B cell (primary cell): ENCODE measurements at places on chromosomes 12 and 14.
A peak's percentile ranks its signal among the peaks of the same experiment; 100 is the strongest.

DNA sequence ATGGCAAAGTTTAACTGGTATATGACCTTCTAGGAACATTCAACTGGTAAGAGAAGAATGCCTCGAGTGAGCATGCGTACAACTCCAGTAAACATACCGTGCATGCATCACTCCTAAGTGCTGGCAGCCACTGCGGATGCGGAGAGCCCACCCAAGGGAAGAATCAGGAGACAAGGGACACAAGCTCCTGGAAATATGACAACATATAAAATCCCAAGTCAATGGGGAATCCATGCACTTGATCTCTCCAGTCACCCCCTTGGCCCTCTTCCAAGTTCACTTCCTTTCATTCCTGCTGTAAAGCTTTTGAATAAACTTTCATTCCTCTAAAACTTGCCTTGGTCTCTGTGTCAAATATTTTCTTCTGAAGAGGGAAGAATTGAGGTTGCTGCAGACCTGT, 168.7 kb upstream of the TMCC3 start:
- DNase-seq, result no peak
- H3K27me3 ChIP-seq, result no peaks in the 10 kb centered on the region
- peaks cover 4% of the 10 kb centered on the region for H3K36me3 ChIP-seq
- no peak overlapping the region for H3K27ac ChIP-seq

GRCh38 chr14:69930780-69931379, 51.7 kb downstream of the SMOC1 start:
- no peaks in the 10 kb centered on the region for H3K4me1 ChIP-seq
- no peaks in the 10 kb centered on the region for H3K27me3 ChIP-seq
- no peak overlapping the region for H3K27ac ChIP-seq
- DNase-seq, result no peak
- no peaks in the 10 kb centered on the region for H3K36me3 ChIP-seq
- no peak overlapping the region for H3K4me3 ChIP-seq

- no peaks in the 10 kb centered on the region for H3K36me3 ChIP-seq
- no peak for DNase-seq
Measured at GRCh38 chr14:34951286-34951685, 31.5 kb upstream of the SRP54 start.

GRCh38 chr12:56004211-56004610, 7.1 kb downstream of the SUOX start:
- DNase-seq, result no peak
- no peak overlapping the region for H3K27ac ChIP-seq
- peaks cover 5% of the 10 kb centered on the region for H3K4me1 ChIP-seq
- no peaks in the 10 kb centered on the region for H3K27me3 ChIP-seq

DNA sequence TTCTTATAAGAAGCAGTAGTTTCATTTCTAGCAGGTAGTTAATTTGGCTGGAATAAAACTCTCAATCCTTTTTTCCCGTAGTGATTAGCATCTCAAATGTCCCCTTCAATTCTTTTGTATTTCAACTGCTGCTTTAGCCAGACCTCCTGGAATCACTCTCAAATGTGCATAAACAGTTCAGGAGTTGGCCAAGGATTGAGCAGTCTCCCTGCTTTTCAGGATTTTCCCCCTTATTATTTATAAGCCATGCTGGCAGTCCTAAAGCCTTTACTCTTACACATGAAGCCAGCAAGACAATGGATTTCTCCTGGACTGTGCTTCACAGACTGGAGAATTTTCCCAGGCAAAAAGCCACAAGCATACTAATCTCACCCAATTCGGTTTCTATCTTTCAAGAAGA, 950.1 kb downstream of the VRK1 start:
- H3K27me3 ChIP-seq, result no peaks in the 10 kb centered on the region
- H3K36me3 ChIP-seq, result no peaks in the 10 kb centered on the region

DNA sequence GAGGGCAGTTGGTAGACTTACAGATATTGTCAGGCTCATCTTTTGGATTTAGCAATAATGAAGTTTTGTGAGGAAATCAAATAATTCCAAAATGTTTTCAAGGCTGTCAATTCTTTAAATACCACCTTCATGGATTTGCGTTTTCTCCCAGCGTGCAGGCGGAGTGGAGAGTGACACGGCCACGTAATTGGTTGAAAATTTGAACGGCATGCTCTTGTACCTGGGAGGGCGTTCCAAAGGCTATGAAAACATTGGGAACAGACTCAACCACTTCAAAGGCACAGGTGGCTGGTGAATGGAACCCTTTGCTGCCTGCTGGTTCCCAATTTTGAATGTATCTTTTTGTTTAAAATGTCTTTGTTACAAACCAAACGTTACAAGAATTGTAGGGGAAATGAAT, 12.4 kb downstream of the SMIM41 start:
- H3K36me3 ChIP-seq, result no peaks in the 10 kb centered on the region
- no peak overlapping the region for H3K4me3 ChIP-seq
- H3K27ac ChIP-seq, result no peak overlapping the region
- no peak for DNase-seq
- H3K27me3 ChIP-seq, result peaks cover 5% of the 10 kb centered on the region

- H3K36me3 ChIP-seq, result no peaks in the 10 kb centered on the region
- H3K27ac ChIP-seq, result no peak overlapping the region
- no peaks in the 10 kb centered on the region for H3K27me3 ChIP-seq
- no peaks in the 10 kb centered on the region for H3K4me1 ChIP-seq
- DNase-seq, result no peak
- no peak overlapping the region for H3K4me3 ChIP-seq
Measured at GRCh38 chr12:18487509-18487908, 226.2 kb downstream of the PIK3C2G start.

GRCh38 chr12:74321381-74321780, 216.3 kb upstream of the ATXN7L3B start:
- no peak for DNase-seq
- no peaks in the 10 kb centered on the region for H3K4me1 ChIP-seq
- no peaks in the 10 kb centered on the region for H3K27me3 ChIP-seq
- no peak overlapping the region for H3K27ac ChIP-seq

DNA sequence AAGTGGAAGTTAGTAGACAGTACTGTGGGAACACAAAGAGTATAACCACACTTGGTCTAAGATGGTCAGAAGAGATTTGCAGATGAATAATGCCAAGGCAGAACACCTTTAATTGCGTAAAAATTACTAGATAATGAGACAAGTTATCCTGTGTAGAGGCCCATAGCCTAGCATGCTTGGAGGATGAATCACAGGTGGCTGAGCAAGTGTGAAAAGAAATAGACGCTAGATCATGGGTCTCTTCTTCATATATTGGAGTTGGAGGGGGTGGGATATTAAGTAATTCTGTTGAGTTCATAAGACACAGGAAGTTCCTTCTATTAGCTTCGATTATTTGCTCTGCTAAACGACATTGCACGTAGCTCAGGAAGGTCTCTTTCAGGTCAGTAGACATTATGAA, 454.3 kb upstream of the LMO3 start:
- no peaks in the 10 kb centered on the region for H3K36me3 ChIP-seq
- no peak overlapping the region for H3K27ac ChIP-seq
- no peaks in the 10 kb centered on the region for H3K4me1 ChIP-seq
- H3K4me3 ChIP-seq, result no peak overlapping the region
- H3K27me3 ChIP-seq, result no peaks in the 10 kb centered on the region

DNA sequence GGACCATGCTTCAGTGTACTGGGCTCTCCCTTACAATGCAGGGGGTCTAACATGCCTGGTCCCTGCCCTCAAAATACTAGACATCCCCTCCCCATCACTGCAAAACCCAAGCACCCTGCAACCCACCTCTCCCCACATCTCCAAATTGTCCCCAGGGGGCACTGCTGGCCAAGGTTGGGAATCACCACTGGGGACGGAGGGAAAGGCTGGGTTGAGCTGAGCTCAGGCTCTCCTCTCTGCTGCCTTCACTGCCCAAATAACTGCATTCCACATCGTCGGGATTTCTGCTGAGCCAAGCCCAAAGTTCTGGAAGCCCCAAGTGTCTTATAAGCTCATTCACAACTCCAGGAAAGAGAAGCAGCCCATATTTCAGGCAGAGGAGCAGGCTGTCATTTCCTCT, 69.6 kb downstream of the NT5DC3 start:
- DNase-seq, result peak; percentile 38
- no peak overlapping the region for H3K4me3 ChIP-seq
- no peaks in the 10 kb centered on the region for H3K27me3 ChIP-seq
- H3K27ac ChIP-seq, result no peak overlapping the region
- H3K36me3 ChIP-seq, result peaks cover 3% of the 10 kb centered on the region

GRCh38 chr12:53737093-53737808, 10.0 kb upstream of the CALCOCO1 start:
- peaks cover 26% of the 10 kb centered on the region for H3K4me1 ChIP-seq
- H3K27me3 ChIP-seq, result peaks cover 41% of the 10 kb centered on the region
- H3K36me3 ChIP-seq, result no peaks in the 10 kb centered on the region

DNA sequence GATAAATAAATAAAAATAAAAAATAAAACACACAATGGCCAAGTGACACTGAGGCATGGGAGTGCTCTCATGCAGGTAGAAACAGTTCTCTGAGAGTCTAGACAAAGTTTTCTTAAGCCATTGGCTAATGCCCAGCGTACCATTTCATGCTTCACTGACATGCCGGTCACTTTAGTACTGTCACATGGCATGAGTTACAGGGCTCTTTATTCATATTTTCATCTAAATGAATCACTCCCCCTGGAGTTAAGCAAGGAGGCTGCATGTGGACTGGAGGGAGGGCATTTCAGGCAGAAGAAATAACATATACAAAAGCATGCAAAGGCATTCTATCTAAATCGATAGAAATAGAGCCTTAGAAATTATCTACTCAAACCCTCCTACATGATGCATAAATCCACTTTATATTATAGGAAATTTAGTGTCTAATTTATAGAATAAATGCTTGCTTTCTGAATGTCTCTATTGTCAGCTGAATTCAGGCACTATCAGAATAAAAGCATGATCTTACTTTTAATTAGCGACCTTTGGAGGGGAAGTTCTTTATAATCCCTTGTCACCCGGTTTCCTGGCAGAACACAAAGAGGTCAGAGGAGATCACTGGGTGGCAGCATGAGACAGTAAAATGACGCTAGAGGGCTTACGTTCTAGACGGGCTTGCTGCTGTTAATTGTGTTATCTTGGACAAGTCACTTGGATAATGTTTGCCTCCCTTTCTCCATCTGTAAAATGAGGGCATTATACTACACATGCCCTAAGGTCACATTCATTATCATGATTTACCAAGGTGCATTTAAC, 17.5 kb downstream of the DYRK4 start:
- H3K4me3 ChIP-seq, result no peak overlapping the region
- H3K4me1 ChIP-seq, result peaks cover 6% of the 10 kb centered on the region
- no peak overlapping the region for H3K27ac ChIP-seq
- H3K27me3 ChIP-seq, result no peaks in the 10 kb centered on the region
- H3K36me3 ChIP-seq, result no peaks in the 10 kb centered on the region
- DNase-seq, result peak; percentile 49

DNA sequence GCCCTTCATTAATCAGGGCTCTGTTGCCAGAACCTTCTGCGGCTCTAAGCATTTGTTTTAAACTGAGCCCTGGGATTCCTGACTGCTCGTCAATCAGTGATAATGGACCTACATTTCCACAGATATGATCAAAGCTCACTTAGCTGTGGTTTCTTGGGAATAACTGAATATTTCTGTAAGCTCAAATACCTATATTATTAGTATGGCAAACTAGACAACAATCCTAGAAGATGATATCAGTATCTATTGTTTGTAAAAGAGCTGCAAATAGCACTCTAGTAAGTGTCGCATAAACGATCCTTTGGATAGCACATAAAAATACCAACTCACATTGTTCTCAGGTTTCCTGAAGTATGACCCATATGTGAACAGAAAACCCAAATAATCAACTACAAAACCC, 150.4 kb downstream of the PPM1H start:
- no peaks in the 10 kb centered on the region for H3K36me3 ChIP-seq
- DNase-seq, result no peak
- H3K4me1 ChIP-seq, result no peaks in the 10 kb centered on the region
- H3K27me3 ChIP-seq, result no peaks in the 10 kb centered on the region

GRCh38 chr12:51330186-51330585, 6.2 kb upstream of the BIN2 start:
- H3K36me3 ChIP-seq, result no peaks in the 10 kb centered on the region
- no peak overlapping the region for H3K27ac ChIP-seq
- H3K4me1 ChIP-seq, result peaks cover 50% of the 10 kb centered on the region
- H3K27me3 ChIP-seq, result no peaks in the 10 kb centered on the region

- peaks cover 18% of the 10 kb centered on the region for H3K4me1 ChIP-seq
- H3K27me3 ChIP-seq, result no peaks in the 10 kb centered on the region
- no peak for DNase-seq
- no peak overlapping the region for H3K4me3 ChIP-seq
Measured at GRCh38 chr12:53292426-53292825, 2.9 kb upstream of the PFDN5 start.

- peaks cover 49% of the 10 kb centered on the region for H3K36me3 ChIP-seq
- H3K27me3 ChIP-seq, result no peaks in the 10 kb centered on the region
- H3K4me3 ChIP-seq, result no peak overlapping the region
Measured at GRCh38 chr12:3681595-3682061, 71.3 kb downstream of the CRACR2A start.

DNA sequence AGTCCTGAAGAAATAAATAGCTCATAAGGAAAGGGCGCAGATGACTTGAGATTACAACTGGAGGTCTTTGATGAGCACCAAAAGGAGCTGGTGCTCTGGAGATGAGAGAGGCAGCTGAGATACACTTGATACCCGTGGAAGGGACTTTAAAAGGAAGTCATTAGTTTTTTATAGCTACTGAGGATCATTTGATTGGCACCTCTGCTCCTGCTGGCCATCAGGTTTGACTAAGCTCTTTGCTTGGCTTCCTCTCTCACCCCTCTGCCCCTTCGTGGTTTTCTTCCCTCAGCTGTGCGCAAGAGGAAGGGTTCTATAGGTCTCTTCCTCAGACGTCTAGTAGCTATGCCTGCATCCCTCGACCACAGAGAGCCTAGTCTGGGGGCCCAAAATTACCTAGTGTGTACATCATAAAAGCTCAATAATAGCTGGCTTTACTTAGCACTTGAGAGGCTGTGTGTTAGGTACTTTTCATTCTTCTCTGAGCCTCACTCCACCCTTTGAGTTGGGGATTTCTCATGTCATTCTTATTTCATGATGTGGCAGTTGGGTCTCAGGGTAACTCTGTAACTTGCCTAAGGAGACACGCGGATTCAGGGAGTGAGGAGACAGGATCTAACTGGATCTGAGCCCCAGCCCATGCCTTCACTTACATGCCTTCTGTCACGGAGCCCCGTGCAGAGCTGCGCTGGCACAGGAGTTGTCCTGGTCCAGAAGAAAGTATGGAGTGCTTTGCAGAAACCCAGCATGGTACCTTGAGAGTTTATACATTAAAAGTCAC, 68.4 kb upstream of the ASPG start:
- no peak overlapping the region for H3K27ac ChIP-seq
- DNase-seq, result no peak
- no peak overlapping the region for H3K4me3 ChIP-seq
- H3K4me1 ChIP-seq, result no peaks in the 10 kb centered on the region

DNA sequence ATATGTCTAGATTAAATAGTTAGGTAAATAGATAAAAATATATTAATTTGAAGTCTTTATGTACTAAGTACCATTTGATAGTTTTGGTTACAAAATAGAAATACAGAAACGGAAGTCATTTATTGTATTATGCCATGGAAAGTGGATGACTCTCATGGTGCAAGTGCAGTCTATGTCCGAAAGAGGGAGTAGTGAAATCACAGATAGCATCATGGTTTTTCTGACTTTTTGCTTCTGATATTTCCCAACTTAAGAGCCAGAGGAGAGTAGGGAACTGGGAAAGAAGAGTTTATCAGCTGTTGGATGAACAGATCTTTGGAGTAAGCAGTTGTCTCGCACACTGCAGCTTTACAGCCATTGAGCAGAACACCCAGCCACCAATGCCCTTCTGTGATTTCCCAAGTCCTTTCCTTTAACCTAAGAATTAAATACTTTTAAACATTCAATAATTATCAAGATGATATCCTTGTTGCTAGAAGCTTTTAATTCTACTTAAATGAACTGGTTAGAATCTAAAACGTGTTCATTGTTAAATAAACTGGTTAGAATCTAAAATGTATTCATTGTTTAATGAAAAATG, 18.4 kb upstream of the SRGAP1 start:
- no peaks in the 10 kb centered on the region for H3K4me1 ChIP-seq
- no peak overlapping the region for H3K27ac ChIP-seq
- no peaks in the 10 kb centered on the region for H3K27me3 ChIP-seq
- peak; percentile 32 for DNase-seq
- H3K36me3 ChIP-seq, result no peaks in the 10 kb centered on the region
- no peak overlapping the region for H3K4me3 ChIP-seq
